ENCODE measurements at places on chromosomes 1 and 21.

GRCh38 chr1:11730429-11730891, 5.5 kb upstream of the AGTRAP start:
- peak; percentile 65 for DNase-seq

- no peak for DNase-seq
Measured at GRCh38 chr1:1284221-1285101, 4.2 kb downstream of the SCNN1D start.

DNA sequence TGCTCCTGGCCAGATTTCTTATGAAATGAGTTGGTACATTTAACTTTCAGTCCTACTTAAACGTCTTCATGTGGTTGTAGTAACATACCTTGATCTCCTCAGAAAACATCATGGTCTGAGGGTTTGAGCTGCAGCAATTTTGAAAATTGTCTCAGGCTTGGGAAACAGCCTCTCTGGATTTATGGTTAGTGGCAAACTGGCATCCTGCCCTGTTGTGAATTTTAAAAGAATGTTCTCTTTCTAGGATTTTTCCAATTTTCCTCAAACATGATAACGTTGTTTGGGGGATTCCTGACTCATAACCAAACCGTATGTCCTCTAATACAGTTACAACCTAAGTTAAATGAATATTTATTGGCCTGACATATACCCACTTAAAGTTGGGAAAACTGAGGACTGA, 624.4 kb downstream of the LMO4 start:
- DNase-seq = no peak

- DNase-seq = no peak
Measured at GRCh38 chr1:54353959-54354358, 52.2 kb downstream of the SSBP3 start.

DNA sequence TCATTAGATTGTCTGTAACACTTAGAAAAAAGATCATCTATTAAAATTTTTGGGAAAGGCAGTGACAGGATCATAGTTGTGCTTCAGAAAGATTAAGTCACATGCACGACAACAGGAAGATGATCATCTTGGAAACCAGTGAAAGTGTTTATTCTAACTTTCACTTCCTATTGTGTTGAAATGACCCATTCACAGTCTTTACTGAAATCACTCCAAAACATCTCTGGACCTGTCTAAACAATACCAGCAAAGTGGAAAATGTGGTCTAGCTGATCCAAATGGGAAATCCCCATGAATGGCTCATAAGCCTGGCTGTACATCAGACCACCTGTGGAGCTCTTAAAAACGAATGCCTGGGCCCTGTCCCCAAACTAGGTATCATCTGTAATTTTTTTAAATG, 111.1 kb upstream of the ETV3 start:
- DNase-seq = no peak

Data from CD4-positive, alpha-beta T cell treated with Interleukin-21 for 1 hour (primary cell).